ENCODE measurements at places on chromosomes 1 and 21. TPM values are rescaled to one million over a fixed set of nuclear protein-coding genes. Genes with fewer than 3 reads are reported as not detected.

Gene FAM151A
- total RNA-seq = not detected

Gene AQP10
- 0.13 TPM for total RNA-seq

Gene CELA2B
- not detected for total RNA-seq

Gene SPRR2B
- total RNA-seq = not detected

Gene TENT5C
- total RNA-seq = 1.5 TPM

Gene LCE6A
- not detected for total RNA-seq

Gene CDC42BPA
- 47.7 TPM for total RNA-seq

Gene GJB5
- total RNA-seq = not detected

Gene ATP6V1G3
- not detected for total RNA-seq

Gene RXFP4
- total RNA-seq = not detected

Gene LCE1B
- not detected for total RNA-seq

Gene MYBPHL
- total RNA-seq = not detected

Gene EDARADD
- total RNA-seq = not detected

Gene SPATA45
- total RNA-seq = not detected

Gene GPR61
- 0.13 TPM for total RNA-seq

Gene GJA4
- 0.50 TPM for total RNA-seq
